Central memory CD8-positive, alpha-beta T cell (primary cell): ENCODE measurements at places on chromosomes 5 and 9.

GRCh38 chr9:36677611-36678010, 104.9 kb downstream of the MELK start:
- no peak overlapping the region for H3K27ac ChIP-seq
- no peaks in the 10 kb centered on the region for H3K4me1 ChIP-seq
- H3K4me3 ChIP-seq = no peak overlapping the region
- no peaks in the 10 kb centered on the region for H3K36me3 ChIP-seq

DNA sequence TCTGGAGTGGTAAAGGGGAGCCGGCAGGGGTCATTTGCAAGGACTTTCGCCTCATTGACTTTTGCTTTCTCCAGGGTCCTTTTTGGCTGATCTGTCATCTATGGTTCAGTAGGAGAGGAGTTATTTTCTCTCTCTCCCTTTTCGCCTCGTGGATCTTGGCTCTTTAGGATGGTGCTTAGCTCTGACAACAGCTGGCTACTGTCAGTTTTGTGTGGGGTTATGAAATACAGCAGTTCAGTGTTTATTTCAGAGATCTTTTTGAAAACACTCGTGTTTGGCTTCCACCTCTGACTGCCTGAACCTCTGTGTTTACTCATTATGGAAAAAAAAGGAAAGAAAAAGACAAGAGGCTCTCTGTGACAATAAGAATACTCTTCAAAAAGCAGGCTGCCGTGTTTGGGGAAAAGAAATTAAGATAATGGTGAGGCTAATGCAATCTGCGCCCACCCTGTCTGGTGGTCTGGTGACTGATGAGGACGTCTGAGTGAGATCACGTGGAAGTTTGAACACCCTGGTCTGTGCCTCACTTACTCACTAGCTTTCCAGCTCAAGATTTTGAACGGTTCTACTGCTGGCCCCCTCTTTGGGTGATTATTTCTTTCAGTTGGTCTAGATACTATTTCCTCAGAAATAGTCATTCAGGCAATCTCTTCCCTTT, 567.7 kb downstream of the CAAP1 start:
- no peaks in the 10 kb centered on the region for H3K4me1 ChIP-seq
- H3K36me3 ChIP-seq = no peaks in the 10 kb centered on the region
- H3K4me3 ChIP-seq = no peak overlapping the region
- H3K27me3 ChIP-seq = no peaks in the 10 kb centered on the region
- DNase-seq = no peak
- H3K27ac ChIP-seq = no peak overlapping the region

- peaks cover 24% of the 10 kb centered on the region for H3K27me3 ChIP-seq
- no peak for DNase-seq
- no peak overlapping the region for H3K4me3 ChIP-seq
- peaks cover 4% of the 10 kb centered on the region for H3K36me3 ChIP-seq
Observed at GRCh38 chr5:135127439-135128240, 93.6 kb upstream of the PITX1 start.

DNA sequence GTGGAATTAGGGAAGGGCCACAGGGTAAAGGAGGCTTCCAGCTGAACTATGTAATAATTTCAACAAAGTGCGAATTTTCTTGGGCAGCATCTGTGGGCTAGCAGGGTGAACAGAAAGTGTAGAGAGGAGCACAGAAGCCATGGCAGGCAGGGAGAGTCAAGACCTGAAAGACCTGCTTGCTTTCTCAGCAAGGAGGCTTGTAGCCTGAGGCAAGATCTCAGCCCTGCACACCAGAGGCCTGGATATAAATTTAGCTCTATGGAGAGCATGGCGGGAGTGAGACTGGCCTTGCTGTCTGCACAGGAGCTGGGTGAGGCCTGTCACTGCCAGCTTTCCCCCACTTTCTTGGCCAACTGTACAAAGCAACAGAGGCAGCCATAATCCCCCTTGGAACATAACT, 32.1 kb upstream of the SH3TC2 start:
- H3K27me3 ChIP-seq = peaks cover 52% of the 10 kb centered on the region
- no peaks in the 10 kb centered on the region for H3K4me1 ChIP-seq
- H3K36me3 ChIP-seq = no peaks in the 10 kb centered on the region

DNA sequence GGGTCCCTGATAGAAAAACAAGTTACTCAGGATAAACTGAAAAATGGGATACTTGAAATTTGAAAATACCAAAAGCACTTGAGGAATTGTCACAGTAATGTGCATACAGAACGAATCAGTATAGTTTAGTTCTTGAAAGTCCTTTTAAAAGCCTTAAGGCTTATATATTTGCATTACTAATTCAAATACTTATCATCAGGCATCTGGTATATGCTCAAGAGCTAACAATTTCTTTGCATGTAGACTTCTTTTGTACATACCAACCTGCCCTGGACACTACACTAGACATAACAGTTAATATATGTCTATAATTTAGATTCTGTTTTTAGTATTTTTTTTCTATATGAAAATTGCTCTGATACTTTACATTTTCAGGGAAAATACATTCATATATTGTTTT, 43.2 kb downstream of the SMIM15 start:
- no peak overlapping the region for H3K4me3 ChIP-seq
- H3K4me1 ChIP-seq = no peaks in the 10 kb centered on the region
- H3K27ac ChIP-seq = no peak overlapping the region

DNA sequence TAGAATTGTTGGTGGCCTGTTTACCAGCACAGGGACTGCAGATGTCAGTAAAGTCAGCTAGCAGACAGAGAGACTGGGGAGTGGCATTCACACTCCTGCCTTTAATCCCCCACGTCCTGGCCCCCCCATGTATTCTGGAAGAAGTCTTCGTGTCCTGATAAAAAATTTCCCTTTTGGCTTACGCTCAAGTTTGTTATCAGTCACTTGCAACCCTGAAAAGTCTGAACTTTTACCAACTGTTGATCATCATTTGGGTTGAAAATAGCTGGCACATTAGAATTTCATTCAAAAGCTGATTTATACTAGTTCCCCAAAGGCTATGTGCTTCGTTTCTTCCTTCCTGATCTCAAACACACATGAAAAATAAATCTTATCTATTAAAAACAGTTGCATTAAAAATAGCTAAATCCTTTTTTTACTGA, 5.8 kb upstream of the CRHBP start:
- no peak for DNase-seq
- peaks cover 62% of the 10 kb centered on the region for H3K27me3 ChIP-seq
- no peaks in the 10 kb centered on the region for H3K36me3 ChIP-seq
- H3K27ac ChIP-seq = no peak overlapping the region
- H3K4me3 ChIP-seq = no peak overlapping the region

DNA sequence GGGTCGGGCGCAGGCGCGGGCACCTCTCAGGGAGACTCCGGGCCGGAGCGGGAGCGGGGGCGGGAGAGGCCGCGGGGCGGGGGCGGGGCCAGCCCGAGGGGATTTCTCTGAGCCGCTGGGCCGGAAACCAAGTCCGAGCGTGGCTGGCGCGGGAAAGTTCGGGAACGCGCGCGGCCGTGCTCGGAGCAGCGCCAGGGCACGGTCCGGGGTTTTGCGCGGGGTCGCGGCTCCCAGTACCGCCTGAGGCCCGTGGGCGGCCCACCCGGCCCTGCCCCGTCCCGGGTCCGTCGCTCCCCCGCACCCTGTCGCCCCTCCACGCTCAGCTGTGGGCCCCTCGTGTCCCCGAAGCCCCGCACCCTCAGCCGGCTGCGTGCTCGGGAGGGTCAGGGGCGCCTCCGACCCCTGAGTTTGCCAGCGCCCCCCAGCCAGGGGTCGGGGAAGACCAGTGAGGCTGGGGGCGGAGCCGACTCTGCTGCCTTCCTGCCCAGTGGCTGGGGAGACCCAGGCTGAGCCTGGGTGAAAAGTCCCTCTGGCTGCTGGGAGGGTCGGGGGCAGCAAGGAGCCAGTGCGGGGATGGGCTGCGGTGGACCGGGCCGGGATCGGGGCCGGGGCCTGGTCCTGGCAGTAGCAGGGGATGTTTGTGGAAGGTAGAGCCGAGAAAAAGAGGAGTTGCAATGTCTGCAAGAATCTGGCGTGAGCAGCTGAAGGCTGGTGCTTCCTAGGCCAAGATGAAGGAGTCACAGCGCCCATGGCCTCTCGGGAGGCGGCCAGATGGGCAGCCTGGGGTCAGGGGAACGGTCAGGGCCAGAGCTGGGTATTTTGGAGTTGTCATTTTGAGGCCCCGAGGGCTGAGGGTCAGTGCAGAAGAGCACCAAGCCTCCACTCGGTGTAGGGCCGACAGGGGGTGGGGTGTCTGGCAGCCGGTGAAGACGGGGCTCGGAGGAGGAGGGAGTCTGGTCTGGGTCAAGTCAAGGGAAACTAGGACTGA, 588 bp downstream of the TRAF2 start:
- H3K36me3 ChIP-seq = peaks cover 8% of the 10 kb centered on the region
- H3K4me3 ChIP-seq = peak overlapping the region; percentile 73
- H3K27me3 ChIP-seq = no peaks in the 10 kb centered on the region
- DNase-seq = no peak
- H3K4me1 ChIP-seq = peaks cover 15% of the 10 kb centered on the region
- H3K27ac ChIP-seq = peak overlapping the region; percentile 77

GRCh38 chr5:42020788-42021530, 95.9 kb downstream of the FBXO4 start:
- H3K36me3 ChIP-seq = no peaks in the 10 kb centered on the region
- H3K27ac ChIP-seq = no peak overlapping the region
- no peaks in the 10 kb centered on the region for H3K4me1 ChIP-seq
- no peak for DNase-seq

DNA sequence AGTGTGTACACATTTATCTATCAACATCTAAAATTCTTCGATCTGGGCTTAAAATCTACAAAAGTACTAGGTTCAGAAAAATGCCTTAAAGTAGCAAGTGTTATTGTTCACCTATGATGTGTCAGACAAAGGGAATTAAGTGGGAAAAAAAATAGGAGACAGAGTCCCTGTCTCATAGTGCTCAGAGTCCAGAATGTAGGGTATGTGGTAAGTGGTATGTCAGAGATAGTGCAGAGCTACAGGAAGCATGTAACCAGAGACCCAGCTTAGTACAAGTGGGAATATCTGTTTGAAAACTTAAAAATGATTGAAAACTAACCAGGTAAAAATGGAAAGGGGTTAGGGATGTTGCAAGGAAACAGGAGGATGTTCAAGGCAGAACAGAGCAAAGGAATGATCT, 482.8 kb downstream of the ELAVL2 start:
- no peak overlapping the region for H3K4me3 ChIP-seq
- no peaks in the 10 kb centered on the region for H3K27me3 ChIP-seq
- H3K27ac ChIP-seq = no peak overlapping the region
- no peak for DNase-seq
